ENCODE measurements at places on chromosomes 4 and X. TPM values are rescaled to one million over a fixed set of nuclear protein-coding genes. Genes with fewer than 3 reads are reported as not detected.

VSIG1 gene
- total RNA-seq: not detected

C1QTNF7 gene
- total RNA-seq: not detected

GALNTL6 gene
- not detected for total RNA-seq

LNX1 gene
- 10.9 TPM for total RNA-seq

GNRHR gene
- not detected for total RNA-seq

CHRDL1 gene
- total RNA-seq: not detected

Measured in GM23248 (cell line).